ENCODE measurements at places on chromosomes 16 and 17.

- DNase-seq, result no peak
These were observed 22.7 kb downstream of the TBX4 start for GRCh38 chr17:61474934-61475333.

GRCh38 chr17:76166168-76166567, 25.1 kb upstream of the FOXJ1 start:
- no peak for DNase-seq

DNA sequence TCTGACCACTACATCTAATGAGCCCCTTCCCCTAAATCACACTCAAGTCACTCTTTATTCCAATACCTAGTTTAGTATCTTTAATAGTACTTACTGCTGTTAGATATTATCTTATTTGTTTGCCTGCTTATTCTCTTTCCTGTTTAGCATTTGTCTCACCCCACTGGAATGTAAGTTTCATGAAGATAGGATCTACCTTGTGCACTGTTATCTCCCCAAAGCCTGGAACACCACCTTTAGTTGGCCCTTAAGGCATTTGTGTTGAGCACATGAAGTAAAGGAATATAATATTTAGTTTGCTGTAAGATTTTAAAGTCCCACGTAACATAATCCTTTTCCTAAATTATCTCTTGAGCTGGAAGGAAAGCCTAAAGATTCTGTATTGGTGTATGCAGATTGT, 50.2 kb downstream of the VPS35L start:
- no peak for DNase-seq

DNA sequence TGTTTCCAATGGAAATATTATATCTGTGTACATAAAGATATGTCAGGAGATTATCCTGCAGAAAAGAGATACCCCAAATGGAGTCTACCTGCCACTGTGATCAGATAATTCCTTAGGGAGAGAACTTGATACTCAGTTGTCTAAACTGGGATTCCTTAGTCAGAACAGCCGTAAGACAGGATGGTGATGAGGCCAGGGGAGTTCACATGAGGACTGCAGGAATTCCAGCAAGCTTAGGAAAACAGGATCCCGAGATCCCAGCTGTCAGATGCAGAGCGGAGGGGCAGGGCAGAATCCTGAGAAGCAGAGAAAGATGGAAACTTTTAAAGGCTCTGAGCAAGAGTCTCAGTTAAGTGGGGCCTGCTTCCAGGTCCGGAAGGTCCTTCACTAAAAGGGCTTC, 4.7 kb downstream of the KRABD2 start:
- DNase-seq, result no peak

DNA sequence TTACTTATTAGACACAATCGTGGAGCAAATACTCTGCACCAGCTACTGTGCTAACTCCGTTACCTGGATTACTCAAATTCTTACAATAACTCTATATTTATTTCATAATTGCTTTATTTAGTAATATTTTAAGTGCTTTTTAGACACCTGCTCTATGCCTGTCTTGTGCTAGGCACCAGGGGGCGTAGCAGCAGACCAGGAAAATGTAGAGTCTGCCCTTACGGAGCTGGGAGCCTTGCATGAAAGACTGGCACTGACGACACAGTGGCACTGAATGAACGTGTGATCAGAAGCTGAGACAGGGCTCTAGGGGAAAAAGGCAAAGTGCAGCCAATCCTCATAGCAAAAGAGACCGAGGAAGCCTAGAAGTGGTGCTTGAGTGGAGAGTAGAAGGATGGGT, 486.5 kb downstream of the CDH13 start:
- peak; percentile 43 for DNase-seq

DNA sequence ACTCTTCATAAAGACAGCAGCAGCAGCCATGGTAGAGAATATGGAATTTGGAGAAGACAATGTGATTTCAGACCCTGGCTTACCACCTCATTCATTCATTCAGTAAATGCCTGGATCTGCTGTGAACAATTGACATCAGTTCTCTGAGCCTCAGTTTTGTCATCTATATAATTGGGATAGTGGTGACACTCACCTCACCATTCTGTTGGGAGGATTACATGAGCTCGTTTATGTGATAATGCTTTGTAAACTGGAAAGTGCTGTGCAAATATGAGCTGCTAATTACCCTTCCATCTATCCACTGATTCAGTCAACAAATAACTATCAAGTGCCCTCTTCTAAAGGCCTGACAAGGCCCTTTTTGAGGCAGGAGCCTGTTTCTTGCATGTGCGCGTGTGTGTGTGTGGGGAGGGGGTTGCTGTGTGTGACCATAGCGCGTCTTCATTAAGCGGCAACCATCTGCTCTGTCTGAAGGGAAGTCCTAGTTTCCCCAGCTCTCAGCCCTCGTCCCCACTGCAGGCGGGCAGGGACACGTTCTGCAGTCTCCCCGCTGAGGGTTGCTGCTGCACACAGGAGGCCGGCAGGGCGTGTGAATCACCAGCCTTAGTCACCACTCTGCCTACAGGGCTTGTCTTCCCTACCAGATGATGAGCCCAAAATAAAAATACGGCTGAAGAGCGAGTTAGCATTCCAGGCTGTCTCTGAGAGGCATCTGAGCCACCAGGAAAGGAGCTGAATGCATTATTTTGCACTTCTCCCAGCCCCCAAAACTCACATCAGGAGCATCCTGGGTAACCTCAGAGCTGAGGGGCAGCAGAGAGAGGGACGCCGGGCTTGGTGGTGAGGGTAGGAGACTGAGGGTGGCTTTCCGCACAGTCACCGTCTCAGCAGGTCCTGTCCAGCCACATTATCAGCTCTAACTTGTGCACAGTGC, 19.9 kb downstream of the ARL4D start:
- peak; percentile 30 for DNase-seq

- DNase-seq, result no peak
These were observed 24.9 kb upstream of the GRB2 start for GRCh38 chr17:75430159-75430974.

- DNase-seq, result no peak
These were observed 4.5 kb upstream of the ZC3H7A start for GRCh38 chr16:11801481-11802021.

DNA sequence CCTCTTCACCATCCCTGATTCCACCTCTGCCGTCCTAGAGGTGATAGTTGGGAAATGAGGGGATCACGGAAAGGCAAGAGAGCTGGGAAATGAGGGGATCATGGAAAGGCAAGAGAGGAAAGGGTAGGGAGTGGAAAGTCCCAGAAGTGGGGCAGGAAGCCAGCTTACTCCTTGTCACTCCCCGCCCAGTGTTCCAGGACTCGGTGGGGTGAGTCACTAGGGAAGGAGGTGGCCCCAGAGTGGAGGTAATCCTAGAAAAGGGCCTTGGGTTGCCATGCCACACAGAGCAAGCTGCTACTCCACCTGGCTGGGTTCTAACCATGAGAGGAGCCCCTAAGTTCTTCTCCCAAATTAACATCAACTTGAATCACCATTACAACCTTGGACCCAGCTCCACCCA, 14.8 kb downstream of the ALOXE3 start:
- DNase-seq, result no peak

- peak; percentile 62 for DNase-seq
These were observed 458 bp downstream of the SLC12A4 start for GRCh38 chr16:67967958-67968399.

DNA sequence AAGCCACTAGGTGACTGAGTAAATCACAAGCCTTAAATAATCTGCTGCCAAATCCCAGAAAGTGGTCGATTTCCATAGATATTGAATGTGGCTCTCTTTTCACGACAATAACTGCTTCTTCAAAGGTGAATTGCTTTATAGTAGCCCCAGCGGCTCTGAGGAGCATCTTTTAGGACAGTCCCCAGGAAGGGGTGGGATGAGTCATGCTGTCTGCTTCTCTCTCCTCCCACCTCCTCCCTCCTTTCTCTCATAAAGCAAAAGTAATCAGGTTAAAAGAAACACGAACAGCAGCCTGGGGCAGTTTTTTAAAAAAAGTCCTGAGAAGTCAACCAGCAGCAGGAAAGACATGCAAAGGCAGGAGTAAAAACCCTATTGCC, 1.8 kb downstream of the KIAA0513 start:
- DNase-seq, result peak; percentile 27

All from OCI-M1 (cell line).